Uterus (tissue), 4 donors: ENCODE measurements at places on chromosomes 2 and 18.

GRCh38 chr2:72744049-72744448 lies 81.8 kb downstream of the EXOC6B start:
- H3K4me1 ChIP-seq: no peaks in the 10 kb centered on the region
- no peaks in the 10 kb centered on the region for H3K36me3 ChIP-seq
- no peak overlapping the region for H3K27ac ChIP-seq
- H3K4me3 ChIP-seq: no peak overlapping the region
- DNase-seq: no peak

DNA sequence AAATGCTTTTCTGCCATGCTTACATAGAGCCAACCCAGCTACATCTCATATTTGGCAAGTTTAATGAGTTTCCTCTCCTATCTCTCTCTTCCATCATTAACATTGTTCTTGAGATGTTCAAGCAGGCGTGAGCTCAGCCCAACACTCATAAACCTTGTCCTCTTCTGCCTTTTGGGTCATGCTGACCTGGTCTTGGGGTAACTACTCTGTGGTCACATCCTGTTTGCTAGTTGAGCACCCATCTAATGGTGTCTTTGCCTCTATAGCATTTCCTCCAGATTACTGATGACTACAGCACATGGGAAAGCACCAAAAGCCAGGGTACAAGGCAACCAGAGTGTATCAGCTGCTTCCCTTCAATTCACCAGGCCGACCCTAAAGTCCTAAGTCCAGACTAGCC lies 366.9 kb upstream of the HNRNPA3 start:
- no peak for DNase-seq
- H3K27me3 ChIP-seq: no peaks in the 10 kb centered on the region
- H3K27ac ChIP-seq: no peak overlapping the region

DNA sequence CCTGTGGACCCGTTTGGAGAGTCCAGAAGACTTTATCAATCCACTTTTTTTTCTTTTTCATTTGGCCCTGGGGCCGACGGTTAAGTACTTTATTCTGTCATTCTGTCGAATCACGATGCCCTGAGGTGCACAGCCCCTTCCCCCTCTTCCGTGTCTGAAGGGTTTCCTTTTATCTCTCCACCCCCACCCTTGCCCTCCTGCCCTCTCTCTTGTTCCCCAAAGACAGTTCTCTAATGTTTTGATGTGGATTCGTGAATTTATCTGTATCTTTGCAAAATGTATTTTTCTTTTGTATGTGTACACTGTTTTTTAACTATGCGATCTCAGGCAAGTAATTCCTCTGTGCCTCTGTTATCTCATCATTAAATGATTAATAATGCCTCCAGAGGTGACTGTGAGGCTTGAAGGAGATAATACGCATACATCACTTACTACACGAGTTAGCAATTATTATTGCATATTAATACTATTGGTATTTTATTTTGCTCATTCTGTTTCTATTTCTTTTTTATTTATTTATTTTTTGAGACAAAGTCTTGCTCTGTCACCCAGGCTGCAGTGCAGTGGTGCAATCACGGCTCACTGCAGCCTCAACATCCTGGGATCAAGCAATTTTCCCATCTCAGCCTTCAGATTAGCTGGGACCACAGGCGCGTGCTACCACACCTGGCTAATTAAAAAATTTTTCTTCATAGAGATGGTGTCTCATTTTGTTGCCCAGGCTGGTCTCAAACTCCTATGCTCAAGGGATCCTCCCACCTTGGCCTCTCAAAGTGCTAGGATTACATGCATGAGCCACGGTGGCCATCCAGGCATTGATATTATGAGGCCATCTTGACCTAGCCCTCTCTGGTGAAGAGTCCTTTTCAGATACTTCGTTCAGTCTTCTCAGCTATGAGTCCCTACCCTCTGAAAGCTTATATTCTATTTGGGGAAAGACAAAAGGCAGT lies 1.4 kb upstream of the CASP8 start:
- no peak for DNase-seq
- peak overlapping the region; percentile 65 for H3K4me3 ChIP-seq
- no peaks in the 10 kb centered on the region for H3K27me3 ChIP-seq
- H3K36me3 ChIP-seq: no peaks in the 10 kb centered on the region
- H3K4me1 ChIP-seq: no peaks in the 10 kb centered on the region

GRCh38 chr2:127605691-127606263 lies 40.2 kb upstream of the GPR17 start:
- DNase-seq: no peak
- no peak overlapping the region for H3K27ac ChIP-seq
- no peaks in the 10 kb centered on the region for H3K4me1 ChIP-seq
- no peaks in the 10 kb centered on the region for H3K36me3 ChIP-seq
- H3K27me3 ChIP-seq: no peaks in the 10 kb centered on the region

GRCh38 chr2:188623995-188624643 lies 332.4 kb downstream of the GULP1 start:
- no peak for DNase-seq
- peak overlapping the region; percentile 50 for H3K27ac ChIP-seq
- no peaks in the 10 kb centered on the region for H3K4me1 ChIP-seq
- no peaks in the 10 kb centered on the region for H3K36me3 ChIP-seq

DNA sequence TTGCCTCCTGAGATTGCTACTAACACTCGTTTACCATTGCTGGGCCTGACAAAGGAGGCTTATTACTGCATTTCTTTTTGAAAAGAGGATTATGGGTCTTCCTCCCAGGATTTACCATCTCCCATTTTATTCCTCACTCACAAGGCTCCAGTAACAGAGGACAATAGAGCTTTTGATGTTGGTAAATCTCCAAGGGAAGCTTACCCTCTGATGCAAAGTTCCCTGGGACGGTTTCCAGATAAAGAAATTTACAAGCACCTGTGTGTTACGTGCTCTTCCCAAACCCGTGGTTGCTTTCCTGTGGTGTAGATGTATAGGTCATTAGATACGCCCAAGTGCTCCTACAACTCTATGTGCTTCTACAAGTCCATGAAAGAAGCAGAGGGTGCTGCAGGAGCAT lies 17.1 kb downstream of the VSNL1 start:
- no peaks in the 10 kb centered on the region for H3K27me3 ChIP-seq
- no peaks in the 10 kb centered on the region for H3K36me3 ChIP-seq
- no peak for DNase-seq
- no peak overlapping the region for H3K4me3 ChIP-seq
- no peak overlapping the region for H3K27ac ChIP-seq

DNA sequence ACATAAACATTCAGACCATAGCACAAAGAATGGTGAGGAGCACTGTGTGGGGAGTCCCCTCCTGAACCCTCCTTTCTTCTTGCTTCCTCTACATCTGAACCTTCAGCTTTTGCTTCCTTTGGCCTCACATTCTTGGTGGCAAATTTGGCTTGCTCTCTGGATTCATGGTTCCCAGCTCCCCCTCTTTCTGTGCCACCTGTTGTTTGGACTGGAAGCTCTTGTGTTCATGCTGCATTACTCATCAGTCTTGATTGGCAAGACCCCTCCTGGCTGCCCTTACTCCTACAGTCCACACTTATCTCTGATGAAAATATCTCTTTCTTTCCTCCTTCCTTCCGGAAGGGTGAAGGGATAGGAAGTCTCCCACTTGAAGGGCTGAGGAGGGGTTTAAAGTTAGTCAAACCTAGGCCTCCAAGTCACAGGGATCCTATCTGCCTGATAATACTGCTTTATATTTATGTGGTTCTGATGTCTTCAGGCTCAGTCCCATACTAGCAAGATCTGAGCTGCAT lies 70.0 kb downstream of the MYO3B start:
- no peak overlapping the region for H3K4me3 ChIP-seq
- no peaks in the 10 kb centered on the region for H3K4me1 ChIP-seq
- no peak for DNase-seq
- no peaks in the 10 kb centered on the region for H3K27me3 ChIP-seq
- no peak overlapping the region for H3K27ac ChIP-seq

DNA sequence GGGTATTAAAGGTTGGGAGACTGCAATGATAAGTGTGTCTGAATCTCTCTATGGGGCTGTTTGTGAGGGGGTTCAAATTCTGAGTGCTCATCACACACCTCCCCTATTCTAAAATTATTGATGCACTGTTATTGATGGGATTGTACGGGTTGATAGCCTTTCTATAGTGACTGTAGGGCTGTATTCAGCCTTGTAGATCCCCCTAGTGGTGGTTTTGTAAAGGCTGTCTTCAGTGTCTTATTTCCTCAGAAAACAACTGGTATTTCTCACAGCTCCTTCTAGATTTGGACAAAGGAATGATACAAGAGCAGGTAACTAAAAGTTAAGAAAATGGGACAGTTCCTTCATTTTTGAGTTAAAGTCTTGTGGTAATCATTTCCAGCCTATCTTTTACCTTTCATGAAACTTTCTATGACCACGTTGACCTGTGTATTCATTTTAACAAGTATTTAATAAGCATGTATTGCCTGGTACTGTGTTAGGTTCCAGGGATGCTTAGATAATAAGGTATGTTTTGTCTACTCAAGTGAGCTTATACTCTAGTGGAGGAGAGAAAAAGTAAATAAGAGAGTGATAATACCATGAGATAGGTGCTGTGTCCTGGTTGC lies 21.2 kb downstream of the SMAD4 start:
- H3K4me3 ChIP-seq: no peak overlapping the region
- no peak overlapping the region for H3K27ac ChIP-seq
- no peaks in the 10 kb centered on the region for H3K4me1 ChIP-seq
- no peaks in the 10 kb centered on the region for H3K27me3 ChIP-seq

GRCh38 chr2:217513258-217513657 lies 489.5 kb downstream of the TNS1 start:
- no peaks in the 10 kb centered on the region for H3K36me3 ChIP-seq
- H3K27ac ChIP-seq: peak overlapping the region; percentile 17
- H3K27me3 ChIP-seq: no peaks in the 10 kb centered on the region
- H3K4me1 ChIP-seq: no peaks in the 10 kb centered on the region
- H3K4me3 ChIP-seq: no peak overlapping the region

GRCh38 chr2:114127372-114127771 lies 237.5 kb downstream of the ACTR3 start:
- H3K36me3 ChIP-seq: no peaks in the 10 kb centered on the region
- H3K27me3 ChIP-seq: no peaks in the 10 kb centered on the region

- H3K27me3 ChIP-seq: no peaks in the 10 kb centered on the region
- no peak for DNase-seq
- H3K4me1 ChIP-seq: no peaks in the 10 kb centered on the region
Observed at GRCh38 chr18:4096486-4096885, 358.6 kb downstream of the DLGAP1 start.

DNA sequence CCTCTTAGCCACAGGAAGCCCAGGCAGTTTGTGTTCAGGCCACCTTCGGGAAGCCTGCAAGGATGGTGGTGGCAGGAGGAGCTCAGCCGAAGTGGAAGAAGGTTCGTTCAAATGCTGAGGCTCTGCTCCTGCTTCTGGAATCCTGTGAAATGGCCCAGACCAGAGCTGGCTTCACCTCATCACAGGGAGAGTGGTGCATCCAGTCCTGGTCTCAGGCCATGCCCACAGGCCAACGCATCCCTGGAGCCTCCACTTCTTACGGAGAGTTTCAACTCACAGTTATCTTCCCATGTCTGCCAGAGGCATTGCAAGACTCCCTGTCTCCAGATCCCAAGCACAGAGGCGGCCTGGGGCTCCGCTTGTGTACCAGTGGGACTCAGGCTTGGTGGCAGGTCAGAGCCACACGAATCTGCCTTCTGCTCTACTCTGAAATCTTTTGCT lies 82.3 kb downstream of the NDUFA10 start:
- no peaks in the 10 kb centered on the region for H3K4me1 ChIP-seq
- no peak overlapping the region for H3K27ac ChIP-seq
- no peak for DNase-seq
- no peaks in the 10 kb centered on the region for H3K27me3 ChIP-seq
- no peaks in the 10 kb centered on the region for H3K36me3 ChIP-seq
- no peak overlapping the region for H3K4me3 ChIP-seq

DNA sequence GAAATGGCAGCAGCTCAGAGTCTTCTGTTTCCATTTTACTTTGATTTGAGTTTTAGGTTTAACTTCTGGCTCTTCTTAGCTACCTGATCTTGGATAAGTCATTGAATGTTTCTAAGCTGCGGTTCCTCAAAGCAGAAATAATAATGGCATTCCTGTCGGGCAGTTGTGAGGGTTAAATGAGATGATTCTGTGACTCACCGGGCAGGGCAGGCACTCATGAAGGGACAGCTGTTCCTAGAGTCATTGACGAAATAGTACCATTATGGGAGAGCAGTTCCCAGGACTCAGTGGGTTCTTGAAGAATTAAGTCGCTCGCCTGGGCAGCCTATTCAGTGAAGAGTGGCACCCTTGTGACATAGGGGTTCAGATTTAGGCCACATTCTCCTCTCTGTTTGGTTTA lies 10.3 kb downstream of the TRIB2 start:
- no peak overlapping the region for H3K4me3 ChIP-seq
- H3K36me3 ChIP-seq: no peaks in the 10 kb centered on the region
- no peak for DNase-seq
- no peak overlapping the region for H3K27ac ChIP-seq

DNA sequence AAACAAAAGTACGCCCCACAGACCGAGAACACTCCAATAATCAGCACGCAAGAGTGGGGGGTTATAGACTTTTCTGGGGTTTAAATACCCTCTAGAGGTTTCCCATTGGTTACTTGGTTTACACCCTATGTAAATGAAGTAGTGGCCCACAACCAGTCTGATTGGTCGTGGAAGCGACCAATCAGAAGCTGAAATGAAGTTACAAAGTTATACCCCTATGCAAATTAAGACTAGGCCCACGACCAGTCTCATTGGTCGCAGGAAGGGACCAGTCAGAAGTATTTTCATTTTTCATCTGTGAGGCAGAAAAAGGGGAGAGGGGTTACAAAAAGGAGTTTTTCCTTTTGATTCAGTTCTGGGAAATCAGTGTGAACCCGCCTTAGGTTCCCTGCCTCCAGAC lies 55.3 kb upstream of the YWHAQ start:
- no peak overlapping the region for H3K4me3 ChIP-seq
- no peaks in the 10 kb centered on the region for H3K4me1 ChIP-seq
- H3K27ac ChIP-seq: no peak overlapping the region
- H3K27me3 ChIP-seq: no peaks in the 10 kb centered on the region
- no peak for DNase-seq

- H3K27ac ChIP-seq: no peak overlapping the region
- H3K4me1 ChIP-seq: no peaks in the 10 kb centered on the region
- H3K27me3 ChIP-seq: no peaks in the 10 kb centered on the region
Observed at GRCh38 chr2:52934323-52934898, 833.2 kb upstream of the CHAC2 start.

- peak; percentile 49 for DNase-seq
- H3K27me3 ChIP-seq: no peaks in the 10 kb centered on the region
- H3K4me1 ChIP-seq: peaks cover 16% of the 10 kb centered on the region
- peak overlapping the region; percentile 99 for H3K27ac ChIP-seq
- H3K4me3 ChIP-seq: peak overlapping the region; percentile 47
- no peaks in the 10 kb centered on the region for H3K36me3 ChIP-seq
Observed at GRCh38 chr18:58862851-58863538, 1.7 kb upstream of the ZNF532 start.

- no peak overlapping the region for H3K27ac ChIP-seq
- no peaks in the 10 kb centered on the region for H3K4me1 ChIP-seq
- H3K4me3 ChIP-seq: no peak overlapping the region
- H3K36me3 ChIP-seq: no peaks in the 10 kb centered on the region
- no peak for DNase-seq
Observed at GRCh38 chr2:49004036-49004626, 150.2 kb downstream of the FSHR start.
